ENCODE measurements at places on chromosomes 2 and 18.
A peak's percentile ranks its signal among the peaks of the same experiment; 100 is the strongest.

DNA sequence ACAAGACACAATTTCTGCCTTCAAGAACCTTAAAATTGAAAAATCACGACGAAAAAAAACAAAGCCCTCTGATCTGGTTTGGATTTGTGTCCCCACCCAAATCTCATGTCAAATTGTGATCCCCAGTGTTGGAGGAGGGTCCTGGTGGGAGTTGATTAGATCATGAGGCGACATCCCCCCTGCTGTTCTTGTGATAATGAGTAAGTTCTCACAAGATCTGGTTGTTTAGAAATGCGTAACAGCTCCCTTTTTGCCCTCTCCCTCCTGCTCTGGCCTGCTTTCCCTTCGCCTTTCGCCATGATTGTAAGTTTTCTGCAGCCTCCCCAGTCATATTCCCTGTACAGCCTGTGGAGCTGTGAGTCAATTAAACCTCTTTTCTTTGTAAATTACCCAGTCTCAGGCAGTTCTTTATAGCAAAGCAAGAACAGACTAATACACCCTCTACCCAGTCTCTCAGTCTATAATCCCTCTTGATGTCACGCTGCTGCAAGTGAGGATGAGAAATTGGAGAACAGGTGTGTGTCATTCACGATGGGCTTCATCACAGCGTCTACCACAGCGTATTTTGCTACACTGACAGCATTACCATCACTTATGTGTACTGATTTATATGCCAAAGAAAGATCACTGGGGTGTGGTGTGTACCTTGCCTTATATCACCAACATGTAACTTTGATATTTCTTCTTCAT lies 330.7 kb downstream of the MTX2 start:
- no peak for DNase-seq

DNA sequence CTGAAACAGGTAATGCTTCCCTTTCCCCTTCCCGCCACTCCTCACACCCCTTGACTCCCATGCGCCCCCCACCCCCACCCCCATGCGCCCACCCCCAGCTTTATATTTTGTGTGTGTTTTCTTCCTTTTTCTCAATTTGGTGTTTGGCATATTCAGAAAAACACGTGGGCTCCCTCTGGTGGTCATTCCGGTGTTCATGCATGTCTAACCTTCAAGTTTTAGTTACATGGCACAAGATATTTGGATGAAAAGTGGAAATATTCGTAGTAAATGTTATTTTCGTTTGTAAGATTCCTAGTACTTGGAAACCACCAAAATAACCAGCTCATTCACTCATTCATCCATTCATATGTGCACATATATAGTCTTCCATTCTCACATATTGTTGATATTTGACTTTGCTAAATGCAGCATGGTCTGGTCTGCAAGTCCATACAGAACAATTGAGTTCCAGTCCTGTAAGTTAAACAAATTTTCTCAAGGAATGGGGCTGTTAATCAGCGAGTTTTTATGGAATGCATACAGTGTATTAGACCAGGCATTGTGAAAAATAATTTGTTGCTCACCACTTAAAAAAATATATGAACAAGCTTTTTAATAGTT lies 143.6 kb upstream of the MAP3K20 start:
- DNase-seq, result peak; percentile 31

GRCh38 chr2:45072064-45072861 lies 63.0 kb upstream of the SIX2 start:
- DNase-seq, result peak; percentile 55

DNA sequence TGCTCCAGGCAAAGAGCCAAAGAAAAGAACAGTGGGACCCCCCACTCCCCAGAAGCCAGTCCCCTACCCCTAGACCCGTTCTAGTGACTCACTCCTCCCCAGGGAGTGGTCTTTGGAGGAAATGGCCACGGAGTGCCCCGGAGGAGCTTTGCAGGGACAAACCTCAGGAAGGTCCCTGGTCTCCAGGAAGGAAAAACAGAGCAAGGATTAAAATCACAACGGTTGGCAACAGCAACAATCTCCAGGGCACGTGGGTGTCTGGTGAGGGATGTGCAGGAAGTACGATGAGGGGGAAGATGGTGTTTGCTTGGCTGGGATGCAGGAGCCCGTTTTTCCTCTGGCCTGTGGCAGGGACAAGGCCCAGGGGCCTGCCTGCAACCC lies 135.0 kb downstream of the SMAD2 start:
- no peak for DNase-seq

DNA sequence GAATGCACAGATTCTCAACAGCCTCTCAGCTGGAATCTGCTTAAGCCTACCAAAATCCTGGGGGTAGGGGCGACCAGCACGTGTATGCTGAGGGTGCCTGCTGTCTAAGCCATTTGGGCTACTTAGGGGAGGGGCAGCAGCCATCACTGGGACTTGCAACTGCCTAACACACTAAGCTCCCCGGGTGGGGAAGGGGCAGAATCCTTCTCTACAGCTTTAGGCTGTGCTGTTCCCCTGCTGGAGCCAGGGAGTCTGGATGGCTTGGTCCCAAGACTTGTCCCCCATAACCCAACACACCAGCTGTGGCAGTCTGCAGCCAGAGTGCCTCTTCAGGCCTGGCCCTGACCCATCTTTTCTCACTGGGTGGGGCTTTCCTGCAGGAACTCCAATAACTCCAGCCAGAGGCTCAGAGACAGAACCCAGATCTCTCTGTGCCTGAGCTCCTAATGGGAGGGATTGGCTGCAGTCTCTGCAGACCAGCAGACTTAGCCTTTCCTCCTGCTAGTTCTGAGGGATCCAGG lies 305.4 kb upstream of the RND3 start:
- DNase-seq, result peak; percentile 3

DNA sequence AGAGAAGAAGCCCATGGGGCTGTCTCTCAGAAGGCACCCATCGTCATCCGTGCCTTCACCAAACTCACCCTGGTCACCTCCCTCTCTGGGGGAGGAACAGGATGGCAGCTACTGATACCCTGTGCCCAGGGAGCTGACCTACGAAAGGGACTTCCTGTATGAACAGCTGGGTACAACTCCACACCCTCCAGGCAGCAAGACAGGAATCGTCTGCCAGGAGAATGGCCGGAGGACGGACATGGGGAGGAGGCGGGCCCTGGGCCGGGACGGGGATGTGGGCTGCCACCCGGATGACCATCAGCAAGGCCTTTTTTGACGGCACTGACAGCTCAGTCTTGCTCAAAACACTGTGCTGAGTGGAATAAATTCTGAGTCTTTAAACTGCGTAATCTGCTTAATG lies 243.6 kb downstream of the HDAC4 start:
- DNase-seq, result no peak

- DNase-seq, result no peak
Measured at GRCh38 chr18:74336656-74337055, 21.0 kb downstream of the C18orf63 start.

- no peak for DNase-seq
Measured at GRCh38 chr2:235860871-235861270, 307.3 kb downstream of the GBX2 start.

Measured in NCI-H2029 (cell line).